ENCODE measurements at places on chromosomes 12 and 14. TPM values are rescaled to one million over a fixed set of nuclear protein-coding genes. Genes with fewer than 3 reads are reported as not detected.
A peak's percentile ranks its signal among the peaks of the same experiment; 100 is the strongest.

SOX5 gene
- 3.1 TPM for total RNA-seq

DNA sequence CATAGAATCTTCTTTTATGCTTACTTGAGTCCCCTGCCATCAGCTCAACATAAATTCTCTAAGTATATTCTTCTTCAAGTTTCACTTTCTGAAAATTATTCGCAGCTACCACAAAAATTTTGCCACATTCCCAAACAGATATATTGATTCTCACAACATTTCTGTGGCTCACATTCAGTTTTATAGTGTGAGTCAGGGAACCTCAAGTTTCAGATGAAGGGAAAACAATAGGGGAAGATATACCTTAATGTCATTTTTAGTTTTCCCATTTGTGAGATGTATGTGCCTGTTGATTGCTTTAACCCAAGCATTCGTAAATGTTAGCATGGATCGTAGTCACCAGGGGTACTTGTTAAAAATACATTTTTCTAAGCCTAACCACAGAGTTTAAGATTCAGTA is 465.8 kb downstream of the CCER1 start:
- DNase-seq: no peak

LPAR5 gene
- 0.22 TPM for total RNA-seq

GRCh38 chr12:90322006-90322405 is 613.4 kb upstream of the ATP2B1 start:
- no peak for DNase-seq

CCDC184 gene
- 0.11 TPM for total RNA-seq

DNA sequence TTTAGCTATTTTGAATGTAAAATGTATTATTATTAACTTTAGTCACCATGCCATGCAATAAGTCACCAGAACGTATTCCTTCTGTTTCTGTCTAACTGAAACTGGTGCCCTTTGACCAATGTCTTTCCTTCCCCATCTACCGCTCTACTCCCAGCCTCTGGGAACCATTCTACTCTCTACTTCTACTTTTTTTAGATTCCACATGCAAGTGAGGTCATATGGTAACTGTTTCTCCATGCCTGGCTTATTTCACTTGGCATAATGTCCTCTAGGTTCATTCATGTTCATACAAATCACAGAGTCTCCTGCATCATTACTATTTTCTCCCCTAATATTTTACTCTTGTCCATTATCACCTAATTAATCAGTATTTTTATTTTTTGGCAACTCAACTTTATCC is 160.1 kb downstream of the TMX1 start:
- DNase-seq: no peak

ADAM21 gene
- not detected for total RNA-seq

GRCh38 chr14:60975551-60975950 is 5.3 kb downstream of the TRMT5 start:
- no peak for DNase-seq

DNA sequence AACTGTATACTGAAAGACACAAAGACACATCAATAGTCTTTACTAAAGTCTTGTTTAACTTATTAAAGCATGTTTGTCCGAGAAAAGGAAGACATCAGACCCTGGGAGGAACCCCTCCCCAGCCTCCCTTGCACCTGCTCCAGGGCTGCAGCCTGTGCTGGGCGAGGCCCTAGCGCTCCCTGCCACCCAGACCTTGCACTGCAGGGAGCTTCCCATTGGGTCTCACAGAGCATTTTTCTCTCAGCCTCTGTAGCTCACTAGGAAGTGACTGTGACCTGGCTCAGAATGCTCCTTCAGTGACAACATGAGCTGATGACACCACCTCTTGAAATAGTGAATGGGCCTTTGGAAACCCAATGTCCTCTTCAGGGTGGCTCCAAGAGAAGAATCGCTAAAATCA is 461.2 kb downstream of the TMEM121 start:
- no peak for DNase-seq

EGLN3 gene
- 19.8 TPM for total RNA-seq

DNA sequence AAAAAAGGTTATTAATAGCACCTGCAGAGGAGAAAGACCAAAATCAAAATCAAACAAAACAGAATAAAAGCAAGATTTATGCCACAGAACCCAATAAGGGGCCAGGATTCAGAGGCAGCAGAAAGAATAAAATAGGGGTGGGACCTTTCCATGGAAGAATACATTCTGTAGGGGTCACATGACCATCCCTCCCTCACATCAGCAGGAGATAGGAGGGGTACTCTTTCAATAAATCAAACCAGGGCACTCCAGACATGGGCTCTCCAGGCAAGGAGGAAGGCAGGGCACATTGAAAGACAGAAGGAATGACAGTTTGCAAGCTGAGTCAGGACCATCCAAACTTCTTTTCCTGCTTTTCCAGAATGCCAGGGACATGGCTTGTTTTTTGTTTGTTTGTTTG is 39.8 kb downstream of the OTX2 start:
- DNase-seq: no peak

DNA sequence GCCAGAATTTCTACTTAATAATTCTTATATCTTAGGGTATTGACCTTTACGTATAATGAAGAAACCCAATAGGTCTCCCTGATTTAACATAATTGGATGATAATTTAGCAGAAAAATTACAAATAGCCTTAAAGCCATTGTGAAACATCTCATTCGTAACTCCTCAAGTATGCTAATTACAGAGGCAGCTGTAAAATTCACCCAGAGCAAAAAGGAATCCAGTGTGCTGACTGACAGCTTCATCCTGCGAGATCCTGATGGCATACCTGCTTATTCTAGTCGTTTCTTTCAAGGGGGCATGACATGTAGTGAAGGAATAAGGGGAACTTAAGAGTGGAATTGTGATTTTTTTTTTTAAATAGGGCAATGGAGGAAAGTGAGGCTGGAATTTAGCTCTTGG is 291.5 kb downstream of the FUT8 start:
- no peak for DNase-seq

GUCY2C gene
- total RNA-seq: 1.3 TPM

GRCh38 chr14:89308232-89308959 is 108.6 kb downstream of the FOXN3 start:
- no peak for DNase-seq

DNA sequence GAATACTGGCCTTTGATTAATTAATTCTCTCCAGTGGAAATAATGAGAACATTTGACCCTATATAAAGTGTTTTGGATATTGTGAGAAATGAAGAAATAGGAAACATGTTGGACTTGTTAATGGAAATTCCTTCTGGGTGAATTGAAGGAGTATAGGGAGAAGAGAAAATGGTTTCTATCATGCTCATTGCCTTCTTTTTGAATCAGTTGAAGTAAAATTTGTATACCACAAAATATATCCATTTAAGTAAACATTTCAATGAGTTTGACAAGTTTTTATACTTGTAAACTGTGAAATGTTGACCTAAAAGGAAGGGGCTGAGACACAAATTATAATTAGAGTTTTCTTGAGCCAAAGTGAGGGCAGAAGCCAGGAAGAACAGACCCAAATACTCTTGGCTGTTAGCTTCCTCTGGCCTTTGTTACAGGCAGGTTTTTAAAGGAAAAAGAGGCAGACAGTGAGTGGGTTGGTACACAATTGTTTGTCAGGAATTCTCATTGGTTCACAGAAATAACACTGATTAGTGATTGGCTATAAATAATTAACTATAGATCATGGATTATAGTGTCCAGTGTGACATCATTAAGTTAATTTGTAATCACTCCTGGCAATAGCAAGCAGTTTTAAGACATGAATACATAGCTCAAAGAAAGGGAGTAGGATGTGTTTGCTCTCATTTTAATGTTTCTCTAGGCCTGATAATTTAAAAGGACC is 826 bp downstream of the ZNF705A start:
- no peak for DNase-seq

DNA sequence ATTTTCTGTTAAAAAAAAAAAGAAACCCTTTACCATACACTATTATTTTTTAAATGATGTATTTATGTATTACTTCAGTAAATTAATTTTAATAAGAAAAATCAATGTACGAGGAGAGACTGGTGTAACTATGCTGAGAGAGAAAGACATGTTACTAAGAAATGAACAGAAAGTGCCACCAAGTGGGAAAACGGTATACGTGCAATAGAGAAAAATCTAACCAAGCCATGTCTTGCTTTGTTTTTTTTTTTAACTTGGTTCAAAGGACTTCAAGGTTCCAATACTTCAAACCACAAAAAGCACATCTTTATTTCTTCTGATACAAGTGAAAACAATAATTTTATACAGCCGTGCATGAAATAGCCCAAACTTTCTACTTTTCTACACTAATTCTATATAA is 22.9 kb downstream of the NDUFA12 start:
- no peak for DNase-seq

DNA sequence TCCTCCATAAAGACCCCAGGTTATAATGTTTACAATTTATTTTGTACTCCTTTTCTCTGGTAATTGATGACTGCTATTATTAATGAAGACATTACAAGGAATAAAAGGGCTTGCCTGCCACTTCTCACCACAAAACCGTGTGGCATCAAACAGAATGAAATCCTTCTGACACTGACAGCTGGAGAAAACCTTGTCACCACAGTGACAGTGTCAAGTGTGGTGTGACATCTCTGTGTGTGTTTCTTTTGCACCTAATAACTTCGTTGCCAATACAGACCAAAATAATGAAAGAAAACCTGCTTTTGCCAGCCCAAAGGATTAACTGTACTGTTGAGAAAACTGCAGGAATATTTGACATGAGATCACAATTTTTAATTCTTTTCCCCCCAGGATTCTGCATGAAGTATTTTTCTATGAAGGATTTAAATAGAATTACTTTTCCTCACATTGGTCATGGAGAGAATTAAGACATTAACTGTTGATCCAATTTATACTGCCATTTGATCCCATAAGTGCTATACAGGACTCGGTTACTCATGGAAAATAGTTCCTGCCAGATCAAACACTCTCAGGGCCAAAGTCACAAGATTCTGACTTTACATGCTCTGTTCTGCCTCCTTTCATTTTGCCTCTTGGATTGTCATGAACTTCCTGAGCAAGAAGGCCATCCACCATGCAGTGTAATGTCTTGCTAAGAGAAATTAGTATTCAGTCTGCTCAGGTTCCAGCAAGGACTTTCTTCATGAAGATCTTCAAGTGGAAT is 60.4 kb upstream of the IFNG-AS1 start:
- DNase-seq: no peak

GRCh38 chr14:98573082-98573481 is 698.9 kb downstream of the BCL11B start:
- DNase-seq: no peak

TRHDE gene
- total RNA-seq: 1.0 TPM

DNA sequence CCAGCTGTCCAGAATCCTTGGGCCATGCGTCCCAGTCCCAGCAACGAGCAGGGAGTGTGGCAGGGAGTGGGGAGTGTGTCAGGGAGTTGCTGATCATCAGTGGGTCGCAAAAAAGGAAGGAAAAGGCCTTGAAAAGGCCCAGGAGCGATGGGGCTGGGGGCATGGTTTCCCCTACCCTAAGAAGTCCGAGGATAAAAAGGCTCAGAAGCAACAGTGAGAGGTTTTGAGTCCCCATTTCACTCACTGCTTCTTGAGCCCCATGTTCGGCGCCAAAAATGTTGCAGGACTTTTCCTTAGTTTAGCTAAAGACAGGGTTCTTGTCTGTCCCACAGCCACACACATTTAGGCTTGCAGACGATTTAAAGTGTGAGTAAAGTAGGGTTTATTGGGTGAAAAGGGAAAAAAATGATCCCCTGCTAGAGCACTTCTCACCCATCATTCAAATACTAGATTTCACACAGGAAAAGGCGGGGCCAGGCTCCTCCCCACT is 189.5 kb downstream of the KCNC2 start:
- no peak for DNase-seq

DNA sequence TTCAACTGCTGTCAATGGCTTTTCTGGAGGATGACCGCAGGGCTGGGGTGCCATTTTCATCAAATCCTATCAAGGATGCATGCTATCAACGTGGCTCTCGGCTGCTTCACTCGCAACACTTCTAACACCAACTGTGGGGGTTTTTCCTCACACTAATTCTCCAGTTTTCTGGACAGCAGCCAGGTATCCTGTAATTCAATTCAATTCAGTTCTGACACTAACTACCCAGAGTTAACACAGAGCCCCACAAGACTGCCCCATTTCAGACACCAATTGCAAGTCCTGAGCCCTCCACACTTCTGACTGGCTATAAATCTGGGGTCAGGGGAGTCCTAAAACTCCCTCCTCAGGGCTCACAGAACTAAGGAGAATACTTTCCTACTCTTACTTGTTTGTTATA is 55.3 kb upstream of the TMCC3 start:
- DNase-seq: no peak

- DNase-seq: no peak
These were observed 59.2 kb downstream of the PPFIBP1 start for GRCh38 chr12:27583057-27583797.

DNA sequence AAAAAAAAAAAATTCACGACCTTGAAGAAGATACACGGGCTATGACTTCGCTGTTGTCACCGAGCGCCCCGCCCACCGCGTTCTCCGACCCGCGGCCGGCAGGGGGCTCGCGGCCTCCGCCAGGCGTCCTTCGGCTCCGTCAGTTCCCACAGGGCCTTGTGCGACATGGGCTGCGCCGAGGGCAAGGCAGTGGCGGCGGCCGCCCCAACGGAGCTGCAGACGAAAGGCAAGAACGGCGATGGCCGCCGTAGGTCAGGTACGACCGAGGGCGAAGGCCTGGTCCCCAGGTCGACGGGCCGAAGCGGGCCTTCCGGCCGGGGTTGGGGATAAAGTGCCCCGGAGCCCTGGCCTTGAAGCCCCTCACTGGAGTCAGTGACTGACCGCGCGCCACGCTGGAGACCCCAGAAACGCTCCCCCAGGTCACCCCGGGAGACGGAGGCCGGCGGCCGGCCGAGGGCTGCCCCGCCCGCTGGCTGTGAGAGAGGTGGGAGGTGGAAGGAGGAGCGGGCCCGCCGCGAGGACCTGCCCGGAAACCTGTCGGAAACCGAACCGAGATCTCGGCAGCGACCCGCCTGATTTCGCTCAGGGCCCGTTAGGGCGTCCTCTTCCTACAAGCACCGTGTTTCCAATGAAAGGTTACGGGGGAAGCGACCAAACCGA is at the start of gene TXNRD1:
TXNRD1 (plus strand) TSS at position 142 of the 660 bp plus-strand sequence; CDS start at position 166, 24 bp downstream.
- peak; percentile 91 for DNase-seq

- no peak for DNase-seq
These were observed 132.0 kb downstream of the RFLNA start for GRCh38 chr12:124426594-124427555.

POC1B gene
- total RNA-seq: 11.6 TPM

PTPRR gene
- total RNA-seq: 0.22 TPM

- no peak for DNase-seq
These were observed 15.8 kb downstream of the FGFR1OP2 start for GRCh38 chr12:26954027-26954426.

GARIN6 gene
- not detected for total RNA-seq

DNA sequence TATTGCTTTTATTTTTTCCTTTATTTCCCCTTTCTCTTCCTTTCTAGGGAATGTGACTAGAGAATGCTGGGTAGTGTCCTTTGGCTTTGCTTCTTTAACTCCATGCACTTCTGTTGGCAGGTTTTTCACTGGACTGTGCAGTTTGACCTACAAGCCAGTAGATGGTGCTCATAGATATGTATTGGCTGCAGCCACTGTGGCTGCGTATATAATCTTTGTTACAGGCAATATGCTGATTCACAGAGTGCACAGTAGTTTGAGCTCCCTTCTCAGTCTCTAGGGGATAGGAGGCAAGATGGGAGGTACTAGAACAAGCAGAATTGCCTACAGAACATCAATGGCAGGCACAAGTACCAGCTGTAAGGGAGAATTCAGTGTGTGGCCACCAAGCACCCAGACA is 503.5 kb downstream of the LRFN5 start:
- DNase-seq: peak; percentile 39

- DNase-seq: no peak
These were observed 62.6 kb upstream of the ESRRB start for GRCh38 chr14:76313303-76313702.
